Smooth muscle cell of the umbilical artery (primary cell): ENCODE measurements at places on chromosomes 7 and 10. TPM values are rescaled to one million over a fixed set of nuclear protein-coding genes. Genes with fewer than 3 reads are reported as not detected.

PARP12 gene
- total RNA-seq = 8.9 and 17.3 TPM in 2 replicates

ACSM6 gene
- total RNA-seq = not detected in 2 replicates

CPN1 gene
- total RNA-seq = not detected in 2 replicates

PTPN12 gene
- 44.8 and 66.5 TPM in 2 replicates for total RNA-seq

ASB10 gene
- not detected in 2 replicates for total RNA-seq

AGR2 gene
- total RNA-seq = not detected in 2 replicates

DRGX gene
- total RNA-seq = not detected in 2 replicates

MKX gene
- 0.23 and 2.7 TPM in 2 replicates for total RNA-seq

SFTPA1 gene
- not detected in 2 replicates for total RNA-seq

ANKRD30A gene
- not detected in 2 replicates for total RNA-seq

TCAF1 gene
- 99.5 and 103 TPM in 2 replicates for total RNA-seq

CDH23 gene
- total RNA-seq = under 0.01 TPM in 2 replicates

IMMP2L gene
- 10.1 and 11.0 TPM in 2 replicates for total RNA-seq

PTPRE gene
- 2.1 and 9.5 TPM in 2 replicates for total RNA-seq

ARPC1A gene
- 230 and 311 TPM in 2 replicates for total RNA-seq

PTPRN2 gene
- total RNA-seq = under 0.01 and 0.05 TPM in 2 replicates

GIMAP7 gene
- not detected in 2 replicates for total RNA-seq

NCF1 gene
- total RNA-seq = not detected in 2 replicates

CCDC7 gene
- total RNA-seq = 10.0 and 16.6 TPM in 2 replicates

CYP3A5 gene
- total RNA-seq = 0.18 and 0.30 TPM in 2 replicates

RAPGEF5 gene
- total RNA-seq = 1.5 and 1.6 TPM in 2 replicates

EVX1 gene
- total RNA-seq = 0.09 TPM in 1 of 2 replicates, not detected in the other

AMZ1 gene
- 0.30 and 0.37 TPM in 2 replicates for total RNA-seq

CASP7 gene
- total RNA-seq = 18.4 and 22.3 TPM in 2 replicates

HOXA9 gene
- 8.6 and 13.5 TPM in 2 replicates for total RNA-seq

ARMC3 gene
- not detected in 2 replicates for total RNA-seq

MKI67 gene
- total RNA-seq = 0.89 and 12.4 TPM in 2 replicates

SNX10 gene
- 0.30 and 0.32 TPM in 2 replicates for total RNA-seq

LEP gene
- total RNA-seq = not detected in 2 replicates

BAIAP2L1 gene
- 3.0 and 5.2 TPM in 2 replicates for total RNA-seq

COX15 gene
- total RNA-seq = 32.4 and 33.3 TPM in 2 replicates

CYP2C18 gene
- total RNA-seq = not detected in 2 replicates

CARD11 gene
- 2.8 and 3.0 TPM in 2 replicates for total RNA-seq

TAS2R41 gene
- total RNA-seq = 0.14 TPM in 1 of 2 replicates, not detected in the other

CLDN3 gene
- total RNA-seq = not detected in 2 replicates

RBP3 gene
- total RNA-seq = under 0.01 TPM in 1 of 2 replicates, not detected in the other

LBX1 gene
- total RNA-seq = not detected in 2 replicates

CABCOCO1 gene
- 0.18 TPM in 1 of 2 replicates, not detected in the other for total RNA-seq

ACTL6B gene
- total RNA-seq = not detected in 2 replicates

GCK gene
- total RNA-seq = 0.30 TPM in 1 of 2 replicates, not detected in the other

ACTR3C gene
- 1.2 TPM in 2 replicates for total RNA-seq

OR2F1 gene
- total RNA-seq = not detected in 2 replicates

HEPACAM2 gene
- not detected in 2 replicates for total RNA-seq

SPDYE5 gene
- not detected in 2 replicates for total RNA-seq
